KG1 (cell line): ENCODE measurements at places on chromosomes 16 and 17.

GRCh38 chr16:17396762-17397498, 73.8 kb downstream of the XYLT1 start:
- DNase-seq, result no peak

DNA sequence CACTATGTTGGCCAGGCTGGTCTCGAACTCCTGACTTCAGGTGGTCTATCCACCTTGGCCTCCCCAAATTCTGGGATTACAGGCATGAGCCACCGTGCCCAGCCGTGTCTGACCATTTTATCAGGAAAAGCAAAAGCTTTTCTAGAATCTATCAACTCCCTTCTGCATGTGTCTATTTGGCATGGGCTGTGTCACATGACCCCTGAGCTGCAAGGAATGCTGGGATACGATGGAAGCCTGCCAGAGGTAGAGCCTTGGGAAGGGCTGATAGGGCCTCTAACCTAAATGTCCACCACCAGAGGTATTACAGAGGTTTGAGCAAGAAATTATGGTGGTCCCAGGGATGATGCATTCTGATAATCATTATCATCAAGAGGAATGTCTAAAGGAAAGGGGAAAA, 616.2 kb downstream of the WWOX start:
- no peak for DNase-seq

DNA sequence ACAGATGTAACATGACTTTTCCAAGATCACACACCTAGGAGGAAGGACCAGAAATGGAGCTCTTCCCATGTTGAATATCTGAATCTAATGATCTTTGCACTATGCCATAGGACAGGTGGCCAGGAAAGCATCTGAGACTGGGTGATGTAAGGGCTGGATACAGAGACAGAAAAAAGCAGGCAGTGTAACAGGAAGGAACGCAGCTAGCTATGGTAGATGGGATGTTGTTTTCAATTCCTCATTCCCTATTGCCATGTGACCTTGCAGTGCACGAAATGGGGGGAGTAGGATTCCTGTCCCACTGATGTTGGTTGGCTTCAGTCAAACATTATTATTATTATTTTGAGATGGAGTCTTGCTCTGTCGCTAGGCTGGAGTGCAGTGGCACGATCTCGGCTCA, 3.7 kb upstream of the NPIPB15 start:
- DNase-seq, result no peak

DNA sequence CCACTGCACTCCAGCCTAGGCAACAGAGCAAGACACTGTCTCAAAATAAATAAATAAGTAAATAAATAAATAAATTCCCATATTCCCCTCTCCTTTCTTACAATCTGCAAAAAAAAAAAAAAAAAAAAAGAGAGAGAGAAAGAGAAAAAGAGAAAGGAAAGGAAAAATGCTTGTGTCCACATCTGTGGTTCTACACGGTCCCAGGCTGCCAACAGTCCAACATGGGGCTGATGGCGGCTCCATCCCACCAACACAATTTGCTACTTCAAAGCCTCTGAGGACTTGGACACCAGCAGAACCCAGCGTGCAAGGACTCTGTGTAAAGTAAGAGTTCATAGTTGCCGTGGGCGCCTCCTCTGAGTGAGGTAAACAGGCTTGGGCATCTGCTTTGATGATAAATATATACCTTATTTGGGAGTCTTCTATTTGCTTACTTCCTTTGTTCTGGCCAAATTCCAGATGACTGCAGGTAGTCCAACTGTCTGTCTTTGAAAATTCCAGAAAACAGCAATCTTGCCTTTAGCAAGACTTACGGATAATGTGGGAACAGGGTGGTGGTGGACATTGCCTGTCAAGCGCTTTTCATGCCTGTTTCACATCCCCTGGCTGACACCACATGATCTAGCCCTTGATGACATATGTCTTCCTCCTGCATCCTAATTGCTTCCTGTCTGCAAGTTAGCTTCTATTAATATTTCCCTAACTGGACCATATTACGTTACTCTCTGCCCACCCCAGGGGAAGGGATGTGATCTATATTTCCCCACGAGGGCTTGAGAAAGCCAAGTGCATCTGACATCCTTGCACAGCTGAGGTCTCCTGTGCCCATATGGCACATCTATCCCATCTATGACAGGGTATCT, 10.1 kb downstream of the LITAF start:
- no peak for DNase-seq

- DNase-seq, result no peak
Measured at GRCh38 chr17:79810130-79811010, 13.5 kb upstream of the CBX8 start.

DNA sequence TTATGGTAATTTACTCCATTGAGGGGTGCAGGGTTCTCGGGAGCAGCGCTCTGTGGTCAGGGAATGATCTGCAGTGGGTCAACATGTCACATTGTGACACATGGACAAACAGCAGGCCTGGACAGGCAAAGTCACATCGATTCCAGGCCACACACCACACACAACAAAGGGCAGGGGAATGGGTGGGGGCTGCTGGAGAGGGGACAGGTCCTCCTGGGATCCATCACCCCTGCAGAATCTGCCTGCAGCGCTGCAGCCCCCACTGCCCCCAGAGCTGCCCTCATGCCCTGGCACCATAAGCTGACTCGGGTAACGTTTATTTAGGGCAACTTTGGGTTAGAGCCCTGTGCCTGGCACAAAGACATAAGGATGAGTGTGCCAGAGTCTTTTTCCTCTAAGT, 9.1 kb downstream of the PEMT start:
- DNase-seq, result no peak
